Bronchial epithelial cell (primary cell): ENCODE measurements at places on chromosomes 5 and 9.

DNA sequence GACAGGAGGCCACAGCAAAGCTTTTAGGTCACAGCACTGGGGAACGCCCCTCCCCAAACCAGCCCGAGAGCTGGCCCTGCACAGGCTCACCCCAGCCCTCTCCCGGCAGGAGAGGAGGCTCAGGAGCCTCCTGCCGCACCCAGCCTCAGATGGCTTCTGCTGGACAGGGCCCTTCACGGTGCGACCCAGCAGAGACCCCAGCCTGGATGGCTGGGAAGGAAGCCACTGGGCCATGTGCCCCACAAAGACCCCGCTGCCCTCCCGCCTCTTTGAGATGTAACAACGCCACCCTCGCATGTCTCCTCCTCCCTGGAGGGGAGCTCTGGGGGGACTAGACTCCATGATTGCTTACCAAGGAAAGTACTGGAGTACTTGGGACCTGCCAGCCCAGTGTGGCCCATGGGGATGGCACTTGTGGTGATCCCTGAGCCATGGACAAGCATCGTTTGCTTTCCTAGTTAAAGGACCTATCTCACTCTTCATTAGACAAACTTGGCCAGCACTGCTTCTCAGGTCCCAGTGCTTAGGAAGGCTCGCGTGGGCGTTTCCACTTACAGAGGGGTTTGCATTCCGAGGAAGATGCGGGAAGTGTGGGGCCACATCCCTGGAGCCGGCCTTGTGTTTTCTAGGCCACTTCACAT is 9.0 kb downstream of the MYMK start:
- no peak for DNase-seq

GRCh38 chr9:137128862-137129455 is 10.0 kb upstream of the GRIN1 start:
- no peak for DNase-seq

DNA sequence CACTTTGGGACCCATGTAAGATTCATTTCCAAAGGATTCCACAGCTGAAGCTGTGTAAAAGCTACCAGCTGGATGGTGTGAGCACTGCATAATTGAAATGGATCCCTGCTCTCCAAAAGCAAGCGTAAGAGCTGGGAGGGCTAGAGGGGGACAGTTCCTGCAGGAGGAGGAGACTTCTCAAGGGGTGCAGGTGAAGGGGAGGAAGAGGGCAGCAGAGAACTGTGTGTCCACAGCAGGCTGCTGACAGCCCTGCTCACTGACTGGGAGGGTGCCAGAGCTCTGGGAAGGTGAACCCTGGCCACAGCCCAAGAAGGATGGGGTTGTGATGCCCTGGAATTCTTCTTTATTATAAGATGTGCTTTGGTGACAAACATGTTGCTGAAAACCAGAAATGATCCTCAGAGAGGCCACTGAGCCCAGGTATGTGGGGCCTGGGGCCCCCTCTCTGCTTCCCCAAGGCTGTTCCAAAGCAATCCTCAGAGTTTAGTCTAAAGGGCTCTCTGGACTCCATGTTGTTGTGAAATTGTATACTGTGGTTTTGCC is 112.8 kb upstream of the SLC25A48 start:
- no peak for DNase-seq

DNA sequence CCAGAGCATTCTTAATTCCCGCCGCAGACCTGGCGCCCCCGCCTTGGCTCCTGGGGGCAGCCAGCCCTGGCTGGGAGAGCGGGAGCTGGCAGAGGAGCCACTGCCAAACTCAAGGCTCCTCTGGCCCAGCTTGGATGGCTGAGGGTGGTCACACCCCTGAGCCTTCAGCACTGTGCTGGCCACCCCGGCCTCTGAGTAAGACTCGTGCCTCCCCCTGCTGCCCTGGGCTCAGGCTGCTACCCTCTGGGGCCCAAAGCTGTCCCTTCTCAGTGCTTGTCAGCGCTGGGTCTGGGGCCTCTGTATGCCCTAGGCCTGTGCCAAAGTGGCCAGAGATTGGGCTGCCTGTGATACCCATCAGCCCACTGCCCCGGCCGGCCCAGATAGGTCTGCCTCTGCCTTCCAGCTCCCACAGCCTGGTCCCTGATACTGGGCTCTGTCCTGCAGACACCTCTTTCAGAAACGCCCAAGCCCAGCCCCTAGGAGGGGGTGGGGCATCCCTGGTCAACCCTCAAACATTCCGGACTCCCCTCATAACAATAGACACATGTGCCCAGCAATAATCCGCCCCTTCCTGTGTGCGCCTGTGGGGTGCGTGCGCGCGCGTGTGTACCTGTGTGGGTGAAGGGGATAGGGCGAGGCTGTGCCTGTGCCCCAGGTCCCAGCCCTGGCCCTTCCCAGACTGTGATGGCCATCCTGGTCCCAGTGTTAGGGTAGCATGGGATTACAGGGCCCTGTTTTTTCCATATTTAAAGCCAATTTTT is 4.4 kb upstream of the PRR7 start:
- DNase-seq, result no peak

- DNase-seq, result peak; percentile 52
Measured at GRCh38 chr5:101942321-101942882, 353.7 kb downstream of the SLCO4C1 start.
